ENCODE measurements at places on chromosomes 4 and X. TPM values are rescaled to one million over a fixed set of nuclear protein-coding genes. Genes with fewer than 3 reads are reported as not detected.

The LEF1 gene
- total RNA-seq, result 14.5 TPM

GRCh38 chrX:42017971-42018370 lies 94.6 kb upstream of the CASK start:
- no peak for DNase-seq

DNA sequence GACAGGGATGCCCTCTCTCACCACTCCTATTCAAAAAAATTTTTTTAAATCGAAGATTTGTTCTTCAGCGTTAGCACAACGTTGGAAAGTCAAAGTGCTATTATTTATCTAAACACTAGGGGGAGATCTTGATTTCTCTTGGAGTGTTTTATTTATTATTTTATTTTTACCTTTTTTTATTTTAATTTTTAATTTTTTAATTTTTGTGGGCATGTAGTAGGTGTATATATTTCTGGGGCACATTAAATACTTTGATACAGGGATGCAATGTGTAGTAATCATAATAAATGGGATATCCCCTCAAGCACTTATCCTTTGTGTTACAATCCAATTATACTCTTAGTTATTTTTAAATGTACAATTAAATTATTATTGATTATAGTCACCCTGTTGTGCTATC lies 37.4 kb upstream of the SLC10A4 start:
- no peak for DNase-seq

DNA sequence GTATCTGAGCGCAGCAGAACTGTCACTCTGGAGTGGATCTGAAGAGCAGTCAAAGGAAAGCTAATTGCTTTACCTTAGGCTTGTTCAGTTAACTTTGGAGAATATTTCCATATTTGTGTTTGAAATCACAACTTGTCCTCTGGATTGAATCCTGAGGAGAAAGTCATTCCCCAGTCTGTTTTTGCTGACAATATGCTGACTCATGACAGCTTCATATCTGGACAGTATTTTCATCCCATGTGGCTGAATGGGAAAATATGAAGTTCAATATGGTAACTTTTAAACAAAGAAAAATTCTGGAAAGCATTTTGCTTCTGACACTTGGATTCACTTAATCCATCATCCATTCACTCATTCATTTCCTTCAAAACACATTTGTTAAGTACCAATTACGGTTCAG lies 46.3 kb upstream of the MAGEC3 start:
- no peak for DNase-seq

DNA sequence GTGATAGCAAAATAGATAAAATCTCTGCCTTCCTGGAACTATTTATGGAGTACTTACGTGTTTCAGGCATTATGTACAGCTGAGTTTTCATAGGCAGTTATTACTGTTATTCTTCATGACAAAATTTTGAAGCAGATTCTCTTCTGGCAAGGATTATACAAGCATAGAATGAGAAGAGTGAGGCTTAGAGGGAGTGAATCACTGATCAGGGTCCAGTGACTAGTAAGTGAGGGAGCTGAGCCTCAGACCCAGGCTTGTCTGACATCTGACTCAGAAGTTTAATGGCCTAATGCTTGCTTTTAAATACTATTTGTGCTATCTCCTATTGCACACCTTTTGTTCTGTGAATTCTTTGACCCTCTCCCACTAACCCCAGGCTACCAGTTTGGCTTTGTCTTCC lies 110.6 kb downstream of the DTHD1 start:
- DNase-seq, result no peak

The HOPX gene
- total RNA-seq, result 17.6 TPM

The ODAPH gene
- not detected for total RNA-seq

All from kidney (tissue), 22 donors.